HuH-7.5 (cell line): ENCODE measurements at places on chromosomes 2 and 18.
A peak's percentile ranks its signal among the peaks of the same experiment; 100 is the strongest.

- no peak for DNase-seq
Measured at GRCh38 chr2:101821828-101822458, 124.4 kb downstream of the MAP4K4 start.

GRCh38 chr2:241108271-241109209 lies 6.5 kb upstream of the MTERF4 start:
- no peak for DNase-seq

GRCh38 chr2:167697194-167697593 lies 550.2 kb downstream of the STK39 start:
- DNase-seq: no peak

DNA sequence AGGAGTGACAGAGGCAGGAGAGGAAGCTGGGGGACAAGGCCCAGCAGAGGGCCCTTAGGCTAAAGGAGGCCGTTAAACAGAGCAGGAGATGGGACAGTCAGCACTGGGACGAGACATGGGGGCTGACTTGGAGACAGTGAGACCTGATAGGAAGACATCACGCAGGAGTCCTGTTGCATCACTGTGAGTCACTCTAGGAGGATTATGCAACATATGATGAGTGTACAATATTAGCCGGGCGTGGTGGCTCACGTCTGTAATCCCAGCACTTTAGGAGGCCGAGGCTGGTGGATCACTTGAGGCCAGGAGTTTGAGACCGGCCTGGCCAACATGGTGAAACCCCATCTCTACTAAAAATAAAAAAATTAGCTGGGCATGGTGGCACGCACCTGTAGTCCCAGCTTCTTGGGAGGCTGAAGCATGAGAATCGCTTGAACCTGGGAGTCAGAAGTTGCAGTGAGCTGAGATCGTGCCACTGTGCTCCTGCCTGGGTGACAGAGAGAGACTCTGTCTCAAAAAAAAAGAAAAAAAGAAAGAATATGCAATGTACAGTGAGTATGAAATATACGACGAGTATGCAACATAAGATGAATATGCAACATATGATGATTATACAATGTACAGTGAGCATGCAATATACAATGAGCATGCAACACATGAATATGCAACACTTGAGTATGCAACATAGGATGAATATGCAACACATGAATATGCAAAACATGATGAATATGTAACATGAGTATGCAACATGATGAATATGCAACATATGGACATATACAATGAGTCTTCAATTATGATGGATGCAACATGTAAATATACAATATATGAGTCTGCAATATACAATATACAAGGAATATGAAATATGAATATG lies 83.3 kb upstream of the ID2 start:
- DNase-seq: peak; percentile 42

GRCh38 chr18:13551305-13551603 lies 175.1 kb downstream of the FAM210A start:
- no peak for DNase-seq

- no peak for DNase-seq
Measured at GRCh38 chr2:29811378-29811777, 110.0 kb downstream of the ALK start.

- no peak for DNase-seq
Measured at GRCh38 chr2:673016-673415, 4.2 kb downstream of the TMEM18 start.

- DNase-seq: no peak
Measured at GRCh38 chr2:109166811-109167210, 37.8 kb downstream of the SH3RF3 start.

DNA sequence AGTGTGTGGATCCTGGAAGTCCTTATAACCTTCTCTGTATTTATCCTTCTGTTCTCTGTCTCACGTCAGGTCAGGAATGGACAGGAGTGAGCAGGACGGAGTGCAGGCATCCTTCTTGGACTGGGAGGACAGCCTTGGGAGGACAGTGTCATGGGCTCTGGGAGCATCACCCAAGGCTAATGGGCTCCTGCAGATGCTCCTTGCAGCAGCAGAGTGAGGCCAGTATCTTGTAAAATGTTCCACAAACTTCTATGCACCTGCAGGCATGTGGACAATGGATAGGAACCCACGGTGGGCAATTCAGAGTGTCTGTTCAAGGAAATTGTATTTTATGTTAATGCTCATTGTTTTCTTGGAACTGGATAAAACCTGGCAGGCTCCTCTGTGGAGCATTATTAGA lies 176.2 kb downstream of the RNF144A start:
- DNase-seq: no peak

DNA sequence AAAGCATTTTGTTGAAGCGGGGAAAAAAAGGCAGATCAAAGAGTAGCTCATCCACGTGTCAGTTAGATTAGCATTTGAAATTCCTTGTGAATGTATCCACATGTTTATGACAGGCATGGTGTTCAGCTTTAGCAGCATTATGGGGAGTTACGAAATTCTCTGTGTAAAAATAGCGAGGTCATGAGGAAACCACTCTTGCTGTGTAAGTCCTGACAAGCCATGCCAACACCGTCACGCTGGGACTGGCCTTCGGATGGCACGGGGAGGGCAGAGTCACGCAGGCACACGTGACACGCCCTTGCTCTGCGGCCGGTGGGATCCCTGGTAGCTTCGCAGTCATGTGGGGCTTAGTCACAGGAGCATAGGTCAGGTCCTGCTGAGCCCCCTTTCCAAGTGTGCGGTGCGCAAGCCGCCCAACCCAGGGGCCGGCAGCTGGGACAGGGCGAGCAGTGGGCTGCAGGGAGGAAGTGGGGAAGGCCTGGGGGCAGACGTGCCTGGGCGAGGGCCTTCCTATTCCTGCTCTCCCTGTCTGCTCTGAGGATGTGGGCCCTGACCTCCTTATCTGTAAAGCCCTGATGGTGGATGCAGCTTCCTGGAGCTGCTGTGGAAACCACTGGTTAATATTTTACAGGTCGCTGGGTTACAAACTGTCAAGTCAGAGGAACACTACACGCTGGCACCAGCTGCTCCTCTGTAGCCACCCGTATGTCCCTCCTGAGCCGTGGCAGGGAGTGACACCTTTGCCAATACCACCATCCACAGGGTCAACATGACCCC lies 18.0 kb downstream of the MBP start:
- DNase-seq: peak; percentile 84

GRCh38 chr2:233707940-233708644 lies 4.6 kb upstream of the UGT1A5 start:
- DNase-seq: no peak

GRCh38 chr2:19872302-19872701 lies 29.5 kb downstream of the TTC32 start:
- DNase-seq: no peak

- no peak for DNase-seq
Measured at GRCh38 chr2:161681046-161681445, 56.8 kb downstream of the SLC4A10 start.

- DNase-seq: no peak
Measured at GRCh38 chr18:31199190-31199769, 36.6 kb upstream of the DSC1 start.

GRCh38 chr2:73981081-73982001 lies 3.4 kb upstream of the TET3 start:
- DNase-seq: no peak

GRCh38 chr2:118861731-118862130 lies 14.3 kb upstream of the EN1 start:
- no peak for DNase-seq

DNA sequence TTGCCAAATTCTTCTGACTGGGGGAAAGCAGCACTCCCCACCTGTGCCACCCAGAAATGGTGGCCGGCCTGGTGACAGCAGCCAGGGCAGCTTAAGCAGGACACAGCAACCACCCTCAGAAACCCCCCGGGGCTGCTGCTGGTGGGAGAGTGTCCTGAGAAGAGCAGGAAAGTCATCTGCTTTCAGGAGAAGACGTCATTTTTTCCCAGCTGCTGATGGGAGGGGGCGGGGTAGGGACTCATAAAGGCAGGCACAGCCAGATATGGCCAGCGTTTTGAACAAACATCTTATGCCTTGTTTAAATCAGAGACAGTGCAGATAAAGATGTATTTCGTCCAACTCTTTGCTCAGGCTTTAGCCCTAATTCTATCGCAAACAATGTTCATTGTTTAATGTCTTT lies 139.5 kb downstream of the LRRC30 start:
- DNase-seq: no peak

DNA sequence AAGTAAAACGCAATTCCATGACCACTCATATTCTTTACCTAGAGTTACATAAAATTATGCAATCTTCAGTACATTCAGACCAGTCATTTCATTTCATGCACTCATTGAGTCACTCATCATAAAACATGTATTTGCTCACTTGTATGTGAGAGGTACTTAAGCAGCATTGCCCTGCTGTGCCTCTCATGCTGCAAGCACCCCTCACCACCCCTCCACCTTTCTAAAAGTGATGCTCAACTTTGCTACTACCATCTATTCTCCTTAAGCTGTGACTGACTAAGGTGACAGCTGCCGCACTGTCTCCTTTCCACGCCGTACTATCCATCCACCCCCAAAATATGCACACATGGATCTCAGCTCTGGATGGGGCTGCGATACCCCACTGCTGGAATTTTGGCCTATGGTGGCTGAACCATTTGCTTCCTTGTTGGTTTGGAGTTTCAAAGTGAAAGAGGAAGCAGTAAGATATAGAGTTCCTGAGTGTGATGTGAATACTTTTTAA lies 7.2 kb downstream of the ARHGAP25 start:
- DNase-seq: no peak

DNA sequence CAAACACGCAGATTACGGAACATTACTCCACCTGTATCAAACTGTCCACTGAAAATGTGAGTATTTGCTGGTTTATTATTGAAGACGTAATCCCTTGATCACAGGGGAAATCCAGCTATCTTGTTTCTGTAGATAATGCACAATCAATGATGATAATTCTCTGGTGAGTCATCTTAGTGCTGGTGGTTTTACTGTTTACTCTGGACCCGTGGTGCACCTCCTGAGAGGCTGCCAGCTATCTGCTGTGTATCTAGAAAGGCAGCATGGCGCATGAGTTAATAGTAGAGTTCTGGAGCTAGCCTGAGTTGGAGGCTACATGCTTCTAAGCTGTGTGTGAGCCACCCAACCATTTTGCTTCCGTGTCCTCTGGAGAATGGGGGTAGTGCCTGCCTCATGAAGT lies 6.5 kb downstream of the NCAPH start:
- DNase-seq: no peak

GRCh38 chr2:178111743-178112142 lies 494 bp upstream of the RBM45 start:
- no peak for DNase-seq

DNA sequence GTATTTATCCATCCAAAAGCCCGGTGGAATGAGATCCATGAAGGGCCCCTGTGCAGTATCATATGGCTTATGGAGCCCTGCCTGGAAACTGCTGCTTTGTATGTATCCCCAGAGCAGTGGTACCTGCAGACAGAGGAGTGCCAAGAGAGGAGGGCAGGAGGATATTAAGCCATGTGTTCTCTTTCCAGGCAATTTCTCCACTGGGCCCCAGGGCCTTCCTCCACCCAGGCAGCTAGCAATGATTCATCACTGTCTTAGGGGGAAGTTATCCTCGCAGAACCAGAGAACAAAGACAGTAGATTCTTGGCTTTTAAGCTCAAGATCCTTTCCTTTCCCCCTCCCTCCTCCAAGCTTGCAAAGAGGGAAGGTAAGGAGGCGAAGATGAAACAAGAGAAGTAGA lies 98.1 kb downstream of the LRRC30 start:
- no peak for DNase-seq

DNA sequence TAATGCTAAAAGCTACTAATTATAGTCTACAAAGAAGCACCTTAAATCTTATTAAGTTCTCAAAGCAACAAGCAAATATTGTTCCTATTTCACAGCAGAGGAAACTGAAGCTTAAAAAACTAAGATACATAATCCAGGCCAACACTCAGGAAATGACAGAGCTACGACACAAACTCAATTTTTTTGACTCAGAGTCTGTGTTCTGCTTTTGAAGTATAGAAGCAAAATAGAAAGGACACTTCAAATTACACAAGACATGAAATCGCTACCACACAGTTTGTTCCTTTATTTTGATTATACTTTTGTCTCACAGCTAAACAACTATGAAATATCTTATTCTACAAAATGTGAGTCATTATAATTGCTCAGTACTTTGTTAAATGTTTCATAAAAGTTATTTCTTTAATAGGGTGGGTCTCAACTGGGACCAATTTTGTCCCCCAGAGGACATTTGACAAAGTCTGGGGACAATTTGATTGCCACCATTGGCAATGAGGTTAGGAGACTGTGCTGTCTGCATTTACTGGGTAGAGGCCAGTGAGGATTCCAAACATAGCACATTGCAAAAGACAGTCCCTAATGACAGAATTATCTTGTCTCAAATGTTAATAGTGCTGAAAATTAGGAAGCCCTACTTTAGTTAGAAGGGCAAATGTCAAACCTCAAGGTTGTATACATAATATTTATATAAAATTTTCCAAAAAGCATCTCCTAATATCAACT lies 101.5 kb upstream of the GRB14 start:
- DNase-seq: no peak

- no peak for DNase-seq
Measured at GRCh38 chr2:181046833-181047232, 66.4 kb downstream of the UBE2E3 start.

- DNase-seq: no peak
Measured at GRCh38 chr2:46230115-46230571, 67.1 kb upstream of the EPAS1 start.

GRCh38 chr2:207054521-207054920 lies 111.2 kb downstream of the KLF7 start:
- DNase-seq: no peak

DNA sequence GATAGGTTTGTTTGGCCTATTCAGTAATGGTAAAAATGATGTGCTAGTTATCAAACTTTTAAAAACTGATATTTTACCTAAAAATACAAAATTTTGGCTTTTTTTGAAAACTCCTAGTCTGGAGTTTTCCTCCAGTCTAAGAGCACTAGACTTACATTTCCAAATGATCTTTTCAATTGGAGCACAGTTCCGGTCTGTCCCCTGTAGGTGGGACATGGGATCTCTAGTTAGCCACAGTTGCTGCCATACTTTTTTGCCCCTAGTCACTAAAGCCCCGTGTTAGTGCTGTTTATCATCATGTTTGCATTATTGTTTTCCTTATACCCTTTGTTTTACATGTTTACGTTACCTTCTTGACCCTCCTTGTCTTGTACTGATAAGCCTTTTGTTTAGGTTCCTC lies 52.4 kb downstream of the RELCH start:
- DNase-seq: no peak

DNA sequence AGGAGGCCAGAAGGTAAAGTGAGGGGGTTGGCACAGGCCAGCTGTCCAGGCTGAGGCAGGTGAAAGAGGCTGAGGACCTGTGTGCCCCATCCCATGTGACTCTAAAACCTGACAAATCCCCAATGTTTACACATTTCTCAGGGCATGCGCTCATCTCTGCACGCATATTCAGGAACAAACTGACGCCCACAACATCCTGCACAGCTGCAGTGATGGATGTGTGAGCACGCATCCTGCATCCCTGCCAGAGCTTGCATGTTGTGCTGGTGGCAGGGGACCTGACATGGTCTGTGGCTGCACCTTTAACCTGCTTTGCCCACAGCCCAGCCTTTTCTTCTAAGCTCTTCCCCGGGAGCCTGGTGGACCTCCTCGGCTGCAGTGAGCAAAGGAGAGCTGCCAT lies 83.1 kb downstream of the FBXO15 start:
- no peak for DNase-seq
